ENCODE measurements at places on chromosomes 5 and 9. TPM values are rescaled to one million over a fixed set of nuclear protein-coding genes. Genes with fewer than 3 reads are reported as not detected.
A peak's percentile ranks its signal among the peaks of the same experiment; 100 is the strongest.

The OTULINL gene
- total RNA-seq, result 1.9 TPM

The SPINK6 gene
- total RNA-seq, result not detected

The UBE2QL1 gene
- total RNA-seq, result under 0.01 TPM

The NIPSNAP3A gene
- 38.8 TPM for total RNA-seq

The PRRX2 gene
- not detected for total RNA-seq

The OMD gene
- total RNA-seq, result not detected

The SYK gene
- total RNA-seq, result 62.7 TPM

GRCh38 chr9:7146582-7146981 lies 388.8 kb downstream of the KDM4C start:
- DNase-seq, result no peak

GRCh38 chr5:153938191-153938842 lies 100.4 kb downstream of the FAM114A2 start:
- no peak for DNase-seq

- DNase-seq, result no peak
Measured at GRCh38 chr9:136669791-136670464, 7.2 kb downstream of the EGFL7 start.

DNA sequence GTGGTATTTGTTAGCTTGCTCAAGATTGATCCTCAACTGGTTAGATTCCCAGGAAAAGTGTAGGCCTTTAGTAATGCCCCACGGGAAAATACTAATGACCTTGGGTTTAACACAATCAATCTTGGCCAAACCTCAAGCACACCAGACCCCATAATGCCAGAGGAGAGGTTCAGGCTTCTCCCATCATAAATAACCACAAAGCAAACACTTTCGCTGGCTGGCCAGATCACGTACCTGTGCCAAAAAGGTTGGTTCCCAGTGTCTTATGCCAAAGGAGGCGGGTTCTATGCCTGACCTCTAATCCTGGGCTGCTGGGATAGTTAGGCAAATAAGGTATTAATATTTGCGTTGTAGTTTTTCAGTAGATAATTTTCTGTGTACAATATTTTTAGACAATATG lies 379.2 kb upstream of the CDH18 start:
- no peak for DNase-seq

DNA sequence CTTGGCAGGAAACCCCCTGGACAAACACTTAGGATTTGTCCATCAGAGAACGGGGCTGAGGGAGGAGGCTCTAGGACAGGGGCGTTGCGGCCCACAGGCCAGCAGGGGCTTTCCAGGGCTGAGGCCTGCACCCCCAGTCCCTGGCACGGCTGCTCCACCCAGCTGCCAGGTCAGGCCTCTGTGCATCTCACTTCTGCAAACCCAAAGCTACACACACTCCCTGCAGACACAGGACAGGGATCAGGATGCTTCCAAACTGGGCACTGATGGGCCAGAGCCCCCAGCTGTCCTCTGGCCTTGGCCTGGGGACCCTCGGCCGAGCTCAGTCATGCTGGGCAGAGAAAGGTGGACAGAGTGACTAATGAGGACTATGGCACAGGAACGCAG lies 106.2 kb upstream of the SARDH start:
- no peak for DNase-seq

GRCh38 chr9:130137641-130138081 lies 34.5 kb upstream of the NCS1 start:
- DNase-seq, result no peak

GRCh38 chr5:142512043-142513042 lies 173.5 kb downstream of the FGF1 start:
- DNase-seq, result no peak

DNA sequence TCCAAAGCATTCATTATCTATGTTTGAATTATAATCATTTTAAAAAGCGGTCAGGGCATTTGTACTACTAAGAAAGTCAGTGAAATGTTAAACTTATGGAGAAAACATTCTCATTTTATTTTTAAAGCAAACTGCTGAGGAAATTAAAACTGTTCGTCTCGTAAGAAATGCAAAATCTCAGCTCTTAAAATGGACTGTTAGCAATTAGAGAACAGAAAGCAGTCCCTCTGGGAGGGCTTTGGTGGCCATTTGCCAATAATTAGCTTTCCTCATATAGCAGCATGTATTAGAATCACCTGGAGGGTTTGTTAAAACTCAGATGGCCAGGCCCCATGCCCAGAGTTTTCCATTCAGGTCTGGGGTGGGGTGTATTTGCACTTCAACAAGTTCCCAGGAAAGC lies 120.7 kb upstream of the RASEF start:
- no peak for DNase-seq

DNA sequence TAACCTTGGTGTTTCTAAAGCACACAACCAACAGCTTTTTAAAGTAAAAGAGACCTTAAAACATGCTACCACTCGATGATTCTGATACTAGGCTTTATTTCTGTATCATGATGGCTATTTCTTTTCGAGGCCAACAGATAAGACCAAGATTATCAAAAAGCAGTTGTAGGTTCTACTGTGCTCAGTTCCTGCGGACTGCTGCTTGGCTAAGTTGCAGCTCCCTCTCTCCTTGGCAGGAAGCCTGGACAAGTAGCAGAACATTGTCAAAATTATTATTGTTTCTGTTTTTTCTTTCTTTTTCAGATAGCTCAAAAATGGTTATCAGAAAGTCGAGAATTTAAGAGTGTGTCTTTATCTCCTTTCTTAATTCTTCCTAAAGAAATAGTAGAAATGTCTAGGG lies 607.6 kb downstream of the PTPRD start:
- peak; percentile 20 for DNase-seq

DNA sequence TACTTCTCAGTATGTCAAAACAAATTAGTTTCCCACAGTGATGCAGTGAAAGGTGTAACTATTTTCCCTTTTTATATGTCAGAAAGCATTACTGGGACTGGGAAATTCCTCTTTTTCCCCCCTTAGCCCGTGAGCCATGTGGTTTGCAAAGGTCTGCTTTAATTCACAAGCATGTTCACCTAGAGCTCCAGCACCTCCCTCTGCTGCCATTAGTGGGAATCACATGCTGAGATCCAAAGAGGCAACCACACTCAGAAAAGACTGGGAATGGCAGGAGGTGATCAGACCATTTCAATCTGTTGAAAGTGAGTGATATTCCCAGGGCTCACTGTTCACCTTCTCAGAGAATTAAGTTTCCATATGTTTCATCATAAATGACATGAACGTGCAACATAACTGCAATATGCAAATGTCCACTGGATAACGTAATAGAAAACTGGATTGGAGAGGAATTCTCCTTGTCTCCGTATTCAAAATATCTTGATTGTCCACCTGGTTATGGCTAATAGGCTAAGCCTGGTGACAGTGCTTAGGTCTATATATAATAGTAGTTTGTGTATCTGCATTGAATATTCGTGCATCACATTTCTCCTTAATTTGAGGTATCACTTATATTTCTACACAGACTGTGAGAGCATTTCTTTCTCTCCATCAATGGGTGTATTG lies 703.5 kb upstream of the WWC1 start:
- DNase-seq, result no peak

All from hematopoietic multipotent progenitor cell (in vitro differentiated cells).